ENCODE measurements at places on chromosomes 16 and 17. TPM values are rescaled to one million over a fixed set of nuclear protein-coding genes. Genes with fewer than 3 reads are reported as not detected.

- no peaks in the 10 kb centered on the region for H3K36me3 ChIP-seq
- no peak for DNase-seq
- no peaks in the 10 kb centered on the region for H3K27me3 ChIP-seq
Measured at GRCh38 chr17:2935632-2936031, 127.8 kb downstream of the OR1D5 start.

GRCh38 chr17:32827227-32827626 is 49.7 kb downstream of the MYO1D start:
- H3K36me3 ChIP-seq, result no peaks in the 10 kb centered on the region
- no peaks in the 10 kb centered on the region for H3K4me1 ChIP-seq
- DNase-seq, result no peak
- H3K27ac ChIP-seq, result no peak overlapping the region

TAC4 gene
- total RNA-seq, result not detected

- H3K4me1 ChIP-seq, result peaks cover 14% of the 10 kb centered on the region
- H3K4me3 ChIP-seq, result no peak overlapping the region
- H3K36me3 ChIP-seq, result no peaks in the 10 kb centered on the region
- DNase-seq, result no peak
- H3K27ac ChIP-seq, result no peak overlapping the region
- H3K27me3 ChIP-seq, result no peaks in the 10 kb centered on the region
Measured at GRCh38 chr16:79369796-79370195, 230.7 kb downstream of the MAF start.

TP53TG3B gene
- not detected for total RNA-seq

DNA sequence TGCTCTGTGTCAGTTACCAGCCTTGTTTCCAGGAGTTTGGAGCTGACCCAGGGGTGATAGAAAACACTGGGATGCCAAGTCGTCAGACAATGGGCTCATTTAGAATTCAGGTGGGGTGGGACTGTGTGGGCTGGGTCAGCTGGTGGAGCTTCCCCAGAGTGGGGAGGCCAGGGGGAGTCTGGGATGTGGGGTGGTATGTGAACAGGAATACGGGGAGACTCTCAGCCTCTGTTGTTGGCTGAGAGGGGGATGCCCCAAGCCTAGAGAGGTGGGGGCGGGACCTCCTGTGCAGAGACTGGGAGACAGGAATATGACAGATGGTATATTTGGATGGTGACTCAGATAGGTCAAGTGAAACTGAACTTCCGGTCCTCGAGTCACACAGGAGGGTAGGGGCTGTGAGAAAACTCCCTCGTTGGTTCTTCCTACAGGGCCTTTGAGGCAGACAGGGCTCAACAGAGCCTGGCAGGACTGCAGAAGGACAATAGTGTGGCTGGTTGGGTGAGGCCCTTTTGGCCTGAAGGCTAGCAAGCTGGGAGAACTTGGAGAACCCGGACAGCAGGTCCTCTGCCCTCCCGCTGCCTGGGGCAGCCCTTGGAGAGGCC is 23.7 kb downstream of the CDH1 start:
- H3K36me3 ChIP-seq, result no peaks in the 10 kb centered on the region
- H3K4me1 ChIP-seq, result no peaks in the 10 kb centered on the region
- no peak overlapping the region for H3K4me3 ChIP-seq
- peaks cover 5% of the 10 kb centered on the region for H3K27me3 ChIP-seq
- H3K27ac ChIP-seq, result no peak overlapping the region

RNF40 gene
- 55.7 TPM for total RNA-seq

DNA sequence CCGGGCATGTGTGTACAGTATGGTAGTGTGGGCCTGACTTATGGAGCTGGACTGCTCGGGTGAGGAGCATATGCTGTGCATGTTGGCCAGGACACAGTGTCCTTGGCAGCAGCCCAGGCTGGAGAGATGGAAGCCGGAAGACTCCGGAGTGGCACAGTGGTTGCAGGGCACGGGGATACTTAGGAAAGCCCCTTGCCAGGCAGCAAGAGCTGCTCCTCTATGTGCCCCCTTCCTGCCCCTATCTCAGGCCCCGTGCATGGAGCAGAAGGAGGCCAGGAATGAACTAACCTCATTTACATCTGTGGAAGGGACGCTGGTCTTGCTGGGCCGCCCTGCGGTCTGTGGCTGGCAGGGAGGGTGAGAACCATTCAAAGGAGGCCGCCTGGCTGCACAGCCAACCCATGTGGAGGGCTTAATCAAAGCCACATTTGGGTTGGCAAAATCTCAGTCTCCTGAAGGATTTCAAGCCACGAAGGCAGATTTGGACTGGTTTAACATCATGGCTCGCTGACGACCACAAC is 32.2 kb upstream of the RCVRN start:
- DNase-seq, result no peak
- H3K27me3 ChIP-seq, result no peaks in the 10 kb centered on the region
- no peak overlapping the region for H3K27ac ChIP-seq
- no peak overlapping the region for H3K4me3 ChIP-seq
- no peaks in the 10 kb centered on the region for H3K4me1 ChIP-seq
- H3K36me3 ChIP-seq, result no peaks in the 10 kb centered on the region

GRCh38 chr16:4169415-4169814 is 53.2 kb upstream of the ADCY9 start:
- DNase-seq, result no peak
- no peaks in the 10 kb centered on the region for H3K4me1 ChIP-seq
- H3K4me3 ChIP-seq, result no peak overlapping the region
- no peak overlapping the region for H3K27ac ChIP-seq
- no peaks in the 10 kb centered on the region for H3K27me3 ChIP-seq
- no peaks in the 10 kb centered on the region for H3K36me3 ChIP-seq

TEDC2 gene
- 0.85 TPM for total RNA-seq

DNA sequence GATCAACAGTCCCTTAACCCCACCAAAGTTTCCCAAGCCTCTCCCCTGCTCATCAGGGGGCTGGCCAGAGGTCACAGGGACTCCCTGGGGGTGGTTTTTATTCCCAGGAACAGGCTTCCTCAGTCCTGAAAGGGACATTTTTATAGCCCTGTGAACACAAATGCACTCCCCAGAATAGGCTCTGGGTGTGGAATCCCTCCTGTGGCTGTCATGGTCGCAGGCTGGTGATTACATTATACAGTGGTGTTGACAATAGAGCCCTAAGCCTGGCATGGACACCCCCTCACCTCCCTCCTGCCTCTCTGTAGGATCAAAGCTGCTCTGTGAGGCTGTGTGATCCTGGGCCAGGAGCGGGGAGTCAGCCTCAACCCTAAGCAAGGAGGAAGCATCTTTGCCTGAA is 1.4 kb upstream of the CA4 start:
- H3K4me3 ChIP-seq, result no peak overlapping the region
- H3K27me3 ChIP-seq, result peaks cover 86% of the 10 kb centered on the region
- no peaks in the 10 kb centered on the region for H3K36me3 ChIP-seq
- H3K4me1 ChIP-seq, result peaks cover 25% of the 10 kb centered on the region
- DNase-seq, result no peak
- no peak overlapping the region for H3K27ac ChIP-seq

GRCh38 chr17:10556301-10557005 is 7.0 kb upstream of the MYH2 start:
- DNase-seq, result no peak
- no peaks in the 10 kb centered on the region for H3K36me3 ChIP-seq
- no peak overlapping the region for H3K4me3 ChIP-seq
- H3K27ac ChIP-seq, result no peak overlapping the region
- H3K4me1 ChIP-seq, result no peaks in the 10 kb centered on the region

- no peak overlapping the region for H3K4me3 ChIP-seq
- no peaks in the 10 kb centered on the region for H3K4me1 ChIP-seq
- DNase-seq, result no peak
- H3K27me3 ChIP-seq, result no peaks in the 10 kb centered on the region
- no peak overlapping the region for H3K27ac ChIP-seq
- H3K36me3 ChIP-seq, result peaks cover 22% of the 10 kb centered on the region
Measured at GRCh38 chr17:16325964-16326363, 27.3 kb downstream of the CENPV start.

- H3K36me3 ChIP-seq, result no peaks in the 10 kb centered on the region
- H3K27ac ChIP-seq, result no peak overlapping the region
- no peaks in the 10 kb centered on the region for H3K27me3 ChIP-seq
Measured at GRCh38 chr16:77738706-77739558, 16.6 kb downstream of the NUDT7 start.

GRCh38 chr17:46053911-46054534 is 55.0 kb downstream of the STH start:
- no peak overlapping the region for H3K4me3 ChIP-seq
- no peaks in the 10 kb centered on the region for H3K4me1 ChIP-seq
- no peak for DNase-seq
- no peaks in the 10 kb centered on the region for H3K27me3 ChIP-seq
- H3K36me3 ChIP-seq, result peaks cover 3% of the 10 kb centered on the region

GRCh38 chr16:89969741-89970410 is 21.3 kb downstream of the DEF8 start:
- H3K4me1 ChIP-seq, result peaks cover 7% of the 10 kb centered on the region
- peaks cover 6% of the 10 kb centered on the region for H3K36me3 ChIP-seq
- no peak overlapping the region for H3K4me3 ChIP-seq

GRCh38 chr16:80986557-80986956 is 20.1 kb downstream of the CMC2 start:
- peaks cover 8% of the 10 kb centered on the region for H3K36me3 ChIP-seq
- DNase-seq, result no peak
- H3K4me1 ChIP-seq, result no peaks in the 10 kb centered on the region
- H3K4me3 ChIP-seq, result no peak overlapping the region
- no peak overlapping the region for H3K27ac ChIP-seq

- no peak overlapping the region for H3K4me3 ChIP-seq
- H3K27me3 ChIP-seq, result no peaks in the 10 kb centered on the region
- H3K36me3 ChIP-seq, result no peaks in the 10 kb centered on the region
- peak overlapping the region; percentile 77 for H3K27ac ChIP-seq
- H3K4me1 ChIP-seq, result peaks cover 23% of the 10 kb centered on the region
Measured at GRCh38 chr17:30332057-30332542, 1.8 kb downstream of the TMIGD1 start.

KLHL10 gene
- total RNA-seq, result not detected

TOX3 gene
- total RNA-seq, result 0.10 TPM

- H3K4me3 ChIP-seq, result no peak overlapping the region
- H3K27me3 ChIP-seq, result no peaks in the 10 kb centered on the region
- no peaks in the 10 kb centered on the region for H3K4me1 ChIP-seq
- no peak overlapping the region for H3K27ac ChIP-seq
- no peak for DNase-seq
Measured at GRCh38 chr17:68860941-68861340, 94.3 kb downstream of the ABCA8 start.

C1QTNF8 gene
- total RNA-seq, result not detected

- no peak overlapping the region for H3K4me3 ChIP-seq
- no peaks in the 10 kb centered on the region for H3K36me3 ChIP-seq
- no peaks in the 10 kb centered on the region for H3K4me1 ChIP-seq
Measured at GRCh38 chr17:8691931-8692330, 52.7 kb downstream of the CCDC42 start.

CMTM1 gene
- 12.9 TPM for total RNA-seq

DNA sequence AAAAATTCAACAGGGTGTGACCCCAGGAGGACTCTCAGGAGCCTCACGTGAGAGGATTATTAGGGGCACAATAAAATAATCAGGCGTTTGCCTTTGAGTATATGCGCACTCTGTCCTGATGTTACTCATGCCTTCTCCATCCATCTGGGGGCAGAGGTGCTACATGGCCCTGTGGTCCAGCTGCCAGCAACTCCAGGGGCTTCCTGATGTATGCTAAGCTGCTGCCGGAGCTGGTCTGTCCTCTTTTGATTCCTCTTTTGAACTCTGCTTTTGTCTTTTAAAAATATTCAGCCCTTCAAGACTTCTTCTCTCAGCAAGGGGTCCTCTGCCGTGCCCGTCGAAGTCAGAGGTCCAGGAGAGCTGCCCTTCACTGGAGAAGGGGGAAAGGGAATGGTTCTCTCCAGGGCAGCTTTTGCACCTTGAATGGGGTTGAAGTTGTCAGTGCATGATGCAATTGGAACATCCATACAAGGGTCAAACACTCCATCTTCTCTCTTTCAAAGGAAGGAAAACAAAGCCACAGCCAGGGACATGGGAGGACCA is 431.4 kb downstream of the SHISA9 start:
- H3K4me3 ChIP-seq, result no peak overlapping the region
- DNase-seq, result no peak
- H3K27ac ChIP-seq, result no peak overlapping the region
- no peaks in the 10 kb centered on the region for H3K4me1 ChIP-seq
- no peaks in the 10 kb centered on the region for H3K27me3 ChIP-seq
